Melanocyte of skin (primary cell): ENCODE measurements at places on chromosomes 6 and 20. TPM values are rescaled to one million over a fixed set of nuclear protein-coding genes. Genes with fewer than 3 reads are reported as not detected.

NKX2-4 gene
- not detected in 2 replicates for total RNA-seq

SIRPD gene
- not detected in 2 replicates for total RNA-seq

GATA5 gene
- total RNA-seq = not detected in 2 replicates

ADGRB3 gene
- total RNA-seq = 0.34 and 1.5 TPM in 2 replicates

LINC00237 gene
- not detected in 2 replicates for total RNA-seq

CST7 gene
- not detected in 2 replicates for total RNA-seq

SOD2 gene
- total RNA-seq = 74.3 and 142 TPM in 2 replicates

BPI gene
- not detected in 2 replicates for total RNA-seq

PPP1R3G gene
- total RNA-seq = not detected in 2 replicates

MLN gene
- total RNA-seq = not detected in 2 replicates
